ENCODE measurements at places on chromosomes 3 and 15.

- DNase-seq = no peak
These were observed 37.9 kb upstream of the MECOM start for GRCh38 chr3:169701457-169701856.

GRCh38 chr15:101470548-101471239 lies 18.8 kb downstream of the PCSK6 start:
- no peak for DNase-seq

GRCh38 chr3:38731522-38731921 lies 82.0 kb upstream of the SCN5A start:
- DNase-seq = no peak

- no peak for DNase-seq
These were observed 1.4 kb upstream of the MAGEL2 start for GRCh38 chr15:23648920-23649515.

- no peak for DNase-seq
These were observed 2.5 kb upstream of the DNAH12 start for GRCh38 chr3:57546616-57547015.

Measured in epithelial cell of prostate (primary cell).